ENCODE measurements at places on chromosomes 2 and 18.

DNA sequence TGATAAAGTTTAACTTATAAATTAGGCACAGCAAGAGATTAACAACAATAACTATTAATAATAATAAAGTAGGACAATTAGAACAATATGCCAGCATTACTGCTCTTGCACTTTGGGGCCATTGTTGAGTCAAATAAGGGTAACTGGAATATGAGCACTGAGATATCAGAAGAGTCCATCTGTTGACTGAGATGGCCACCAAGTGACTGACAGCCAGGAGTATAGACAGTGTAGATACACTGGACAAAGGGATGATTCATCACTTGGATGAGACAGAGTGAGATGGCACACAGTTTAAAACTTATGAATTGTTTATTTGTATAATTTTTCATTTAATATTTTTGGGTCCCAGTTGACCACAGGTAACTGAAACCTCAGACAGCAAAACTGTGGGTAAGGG lies 20.0 kb downstream of the NAB1 start:
- no peak for DNase-seq

DNA sequence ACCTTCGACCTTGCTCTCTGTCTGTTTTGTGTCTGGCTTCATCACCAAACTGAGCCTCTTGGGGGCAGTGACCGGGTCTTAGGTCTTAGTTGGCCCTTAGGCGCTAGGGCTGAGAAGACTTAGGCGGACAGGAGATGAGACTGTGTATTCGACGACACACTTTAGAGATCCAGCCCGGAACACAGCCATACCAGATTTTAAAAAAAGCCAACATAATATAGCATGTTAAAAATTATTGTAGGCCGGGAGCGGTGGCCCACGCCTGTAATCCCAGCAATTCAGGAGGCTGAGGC lies 9.5 kb upstream of the PROC start:
- DNase-seq, result no peak

DNA sequence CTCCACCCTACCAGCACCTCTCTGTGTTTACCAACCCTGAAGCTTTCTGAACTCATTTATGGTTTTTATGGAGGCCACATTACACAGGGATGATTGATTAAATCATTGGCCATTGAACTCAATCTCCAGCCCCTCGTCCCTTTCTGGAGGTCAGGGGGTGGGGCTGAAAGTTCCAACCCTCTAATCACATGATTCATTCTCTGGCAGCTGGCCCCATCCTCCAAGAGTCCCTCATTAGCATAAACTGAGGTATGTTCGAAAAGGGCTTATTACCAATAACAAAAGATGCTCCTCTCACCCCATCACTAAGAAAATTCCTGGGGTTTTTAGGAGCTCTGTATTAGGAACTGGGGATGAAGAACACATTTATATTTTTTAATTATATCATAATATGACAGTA lies 92.3 kb downstream of the DIS3L2 start:
- DNase-seq, result no peak

DNA sequence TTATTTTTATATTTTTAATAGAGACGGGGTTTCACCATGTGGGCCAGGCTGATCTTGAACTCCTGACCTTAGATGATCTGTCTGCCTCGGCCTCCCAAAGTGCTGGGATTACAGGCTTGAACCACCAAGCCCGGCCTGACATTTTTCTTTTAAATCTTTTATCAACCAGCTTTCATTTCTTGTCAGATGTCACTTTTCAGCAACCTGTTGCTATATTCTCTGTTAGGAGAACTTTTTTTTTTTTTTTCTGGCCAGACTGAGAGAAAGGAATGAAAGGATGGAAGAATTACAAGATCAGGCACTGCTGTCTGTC lies 146.3 kb downstream of the TGIF1 start:
- DNase-seq, result no peak

- no peak for DNase-seq
These were observed 107.1 kb upstream of the STK17B start for GRCh38 chr2:196278491-196278911.

DNA sequence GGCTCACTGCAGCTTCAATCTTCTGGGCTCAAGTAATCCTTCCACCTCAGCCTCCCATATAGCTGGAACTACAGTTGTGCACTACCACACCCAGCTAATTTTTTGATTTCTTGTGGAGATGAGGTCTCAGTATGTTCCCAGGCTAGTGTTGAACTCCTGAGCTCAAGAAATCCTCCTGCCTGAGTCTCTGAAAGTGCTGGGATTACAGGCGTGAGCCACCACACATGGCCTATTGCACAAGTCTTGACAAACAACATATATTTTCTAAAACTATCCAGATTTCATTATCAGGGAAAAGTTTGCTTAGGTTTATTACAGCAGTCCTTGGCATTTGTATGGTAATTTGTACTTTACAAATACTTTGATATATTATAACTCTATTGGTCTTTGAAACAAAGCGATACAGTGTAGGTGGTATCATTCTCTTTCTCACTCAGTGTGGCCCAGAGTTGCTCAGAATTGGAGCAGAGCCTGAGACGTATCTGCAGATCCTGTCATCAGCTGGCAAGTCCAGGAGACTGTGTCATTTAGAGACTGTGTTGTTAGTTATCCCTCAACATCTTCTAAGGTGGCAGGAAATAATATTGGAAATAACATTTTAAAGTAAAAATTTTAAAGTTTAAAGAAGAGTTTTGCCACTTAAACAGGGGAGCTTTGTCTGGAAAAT lies 41.4 kb downstream of the PDK1 start:
- no peak for DNase-seq

GRCh38 chr2:220931491-220931890 lies 640.6 kb downstream of the EPHA4 start:
- no peak for DNase-seq

- DNase-seq, result no peak
These were observed 22.8 kb upstream of the CCNYL1 start for GRCh38 chr2:207688597-207688996.

DNA sequence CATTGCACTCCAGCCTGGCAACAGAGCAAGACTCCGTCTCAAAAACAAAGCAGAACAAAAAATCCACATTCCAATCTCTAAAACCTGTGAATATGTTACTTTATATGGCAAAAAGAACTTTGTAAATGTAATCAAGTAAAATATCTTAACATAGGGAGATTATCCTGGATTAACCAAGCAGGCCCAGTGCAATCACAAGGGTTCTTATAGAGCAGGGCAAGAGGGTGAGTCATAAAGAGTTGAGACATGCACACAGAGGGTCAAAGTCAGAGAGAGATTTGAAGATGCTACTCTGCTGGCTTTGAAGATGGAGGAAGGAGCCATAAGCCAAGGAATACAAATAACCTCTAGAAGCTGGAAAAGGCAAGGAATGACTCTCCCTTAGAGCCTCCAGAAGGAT lies 60.9 kb upstream of the SLC9A2 start:
- no peak for DNase-seq

- DNase-seq, result no peak
These were observed 41.9 kb upstream of the SETBP1 start for GRCh38 chr18:44638811-44639210.

DNA sequence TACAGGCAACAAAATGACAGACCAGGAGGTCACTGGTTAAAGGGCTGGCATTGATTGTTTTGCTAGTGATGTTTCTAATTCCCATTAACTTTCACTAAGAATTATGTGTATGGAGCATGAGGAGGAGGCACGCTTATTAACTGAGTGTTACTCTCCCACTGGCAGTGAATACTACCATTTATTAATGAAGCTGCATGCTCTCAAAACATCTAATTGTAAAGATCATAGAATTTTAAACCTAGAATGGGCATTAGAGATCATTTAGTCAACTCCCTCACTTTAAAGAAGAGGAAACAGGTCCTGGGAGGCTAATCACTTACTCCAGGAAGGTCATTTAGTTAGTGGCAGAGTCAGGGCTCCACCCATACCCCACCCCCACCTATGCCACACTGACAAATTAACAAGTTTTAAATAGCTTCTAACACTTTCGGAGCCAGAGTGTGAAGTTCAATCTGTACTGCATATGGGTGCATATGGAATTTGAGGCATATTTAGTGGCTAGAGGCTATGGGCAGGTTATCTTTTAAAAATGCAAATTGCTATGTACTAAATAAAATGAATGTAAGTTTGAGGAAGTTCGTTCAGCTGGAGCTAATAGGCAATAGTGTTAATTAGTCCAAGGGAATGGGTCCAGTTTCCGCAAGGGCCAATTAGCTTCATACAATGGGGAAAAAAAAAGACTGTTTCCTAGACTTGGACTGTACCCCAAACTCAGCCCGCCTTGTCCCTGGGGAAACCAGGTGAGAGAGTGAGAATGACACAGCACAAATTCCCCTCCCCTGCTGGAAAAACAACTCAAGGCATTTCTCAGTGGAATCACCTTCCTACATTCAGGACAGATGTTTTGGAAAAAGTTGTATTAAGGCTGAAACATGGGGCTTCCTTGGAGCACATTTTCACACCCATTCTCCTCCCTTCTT lies 178.8 kb downstream of the ICOS start:
- no peak for DNase-seq

DNA sequence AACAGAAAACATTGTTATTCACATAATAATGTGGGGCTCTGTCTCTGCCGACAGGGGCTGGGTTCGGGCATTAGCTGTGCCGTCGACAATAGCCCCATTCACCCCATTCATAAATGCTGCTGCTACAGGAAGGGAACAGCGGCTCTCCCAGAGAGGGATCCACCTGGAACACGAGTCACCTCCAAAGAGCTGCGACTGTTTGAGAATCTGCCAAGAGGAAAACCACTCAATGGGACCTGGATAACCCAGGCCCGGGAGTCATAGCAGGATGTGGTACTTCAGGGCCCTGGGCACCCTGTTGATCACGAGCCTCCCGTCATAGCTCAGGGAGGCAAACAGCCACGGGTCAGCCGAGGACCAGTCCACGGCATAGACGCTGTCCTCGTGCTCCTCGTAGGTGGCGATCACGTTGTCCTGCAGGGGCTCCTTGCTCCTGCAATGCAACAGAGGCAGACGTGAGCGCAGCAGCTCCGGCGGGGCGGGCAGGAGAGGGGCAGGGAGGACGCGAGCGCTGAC lies 188.5 kb downstream of the EIPR1 start:
- DNase-seq, result no peak

DNA sequence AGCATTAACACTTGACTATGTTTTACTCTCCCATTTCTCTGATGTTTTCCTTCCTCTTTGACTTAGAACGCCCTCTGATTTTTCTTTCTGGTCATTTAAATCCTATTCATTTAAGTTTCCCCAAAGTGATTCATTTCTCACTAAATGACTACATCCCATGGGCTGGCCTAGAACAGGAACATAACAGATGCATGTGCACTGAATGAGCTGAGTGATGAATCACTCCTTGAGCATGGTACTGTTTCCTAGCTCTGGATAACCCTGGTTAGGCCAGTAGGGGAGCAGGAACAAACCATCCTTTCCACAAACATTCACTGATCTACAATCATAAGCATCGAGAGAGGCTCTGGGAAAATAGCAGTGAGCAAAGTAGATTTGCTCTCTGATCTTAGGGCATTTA lies 221.9 kb upstream of the SETBP1 start:
- no peak for DNase-seq

DNA sequence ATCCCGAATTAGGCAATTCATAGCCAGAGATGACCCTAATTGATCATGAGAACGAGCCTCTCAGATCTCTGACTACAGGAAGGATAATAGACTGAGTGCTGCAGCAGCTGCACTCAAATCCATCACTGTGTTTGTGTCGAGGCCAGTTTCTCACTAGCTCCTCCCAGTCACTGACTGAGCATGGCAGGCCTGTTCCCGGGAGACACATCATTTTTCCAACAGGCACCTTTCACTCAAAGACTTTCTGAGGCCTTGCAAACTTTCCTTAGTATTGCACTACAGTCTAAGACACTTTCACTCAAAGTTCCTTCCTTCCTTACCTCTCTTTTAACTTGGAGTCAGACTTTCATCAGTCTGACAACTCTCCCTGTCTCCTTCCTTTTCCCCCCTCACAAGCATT lies 13.7 kb downstream of the SOS1 start:
- DNase-seq, result no peak

DNA sequence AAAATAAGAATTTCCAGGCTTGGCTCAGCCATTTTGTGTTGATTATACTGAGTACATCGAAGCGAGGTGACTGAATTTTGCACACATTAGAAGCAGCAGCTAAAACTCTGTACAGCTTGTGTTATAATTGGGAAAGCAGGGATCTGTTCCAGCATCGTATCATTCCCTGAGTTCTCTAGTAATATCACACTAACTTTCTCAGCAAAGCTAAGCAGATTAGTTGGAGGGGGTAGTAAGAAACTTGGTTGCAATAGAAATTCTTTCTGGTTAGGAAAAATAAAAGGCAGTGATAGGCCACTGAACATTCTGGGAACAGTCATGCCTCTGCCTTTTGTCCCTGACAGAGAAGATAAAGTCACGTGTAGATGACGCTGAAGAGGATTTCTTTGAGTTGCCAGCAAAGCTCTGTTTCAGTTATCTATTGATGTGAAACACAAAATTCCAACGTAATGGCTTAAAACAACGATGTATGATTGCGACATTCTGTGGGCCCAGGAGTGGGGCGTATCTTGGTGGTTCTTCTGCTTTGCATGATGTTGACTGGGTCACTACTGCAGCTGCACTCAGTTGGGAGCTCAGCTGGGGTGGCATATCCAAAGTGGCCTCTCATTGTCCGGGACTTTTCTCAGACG lies 202.1 kb upstream of the MEX3C start:
- no peak for DNase-seq

DNA sequence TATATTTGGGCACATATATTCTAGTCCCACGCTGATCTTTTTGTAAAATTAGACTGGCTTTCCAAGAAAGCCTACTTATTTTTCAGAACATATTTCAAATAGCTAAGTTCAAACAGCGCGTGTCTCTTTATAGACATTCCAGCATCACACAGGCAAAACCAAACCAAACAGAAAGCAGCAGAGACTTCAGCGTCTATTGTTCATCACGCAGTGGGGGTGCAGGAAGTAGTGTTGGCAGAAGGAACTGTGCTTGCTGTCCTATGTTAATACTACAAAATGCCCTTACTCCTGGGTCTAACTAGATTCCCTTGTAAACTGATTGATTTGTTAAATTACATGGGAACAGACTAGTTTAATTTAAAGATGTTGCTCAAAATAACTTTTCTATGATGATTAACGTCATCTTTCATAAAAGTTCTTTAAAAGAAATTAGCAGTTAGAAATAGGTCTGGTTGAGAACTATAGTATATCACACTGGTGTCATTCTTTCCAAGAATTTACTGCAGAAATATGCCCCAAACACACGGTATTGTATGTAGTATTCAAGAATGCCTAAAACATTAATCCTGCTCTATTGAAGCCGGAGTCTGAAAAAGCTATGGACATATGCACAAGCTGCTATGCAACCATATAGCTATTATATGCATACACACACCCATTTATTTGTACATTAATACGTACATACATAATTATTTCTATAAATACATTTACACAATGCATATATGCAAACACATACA lies 436.3 kb downstream of the CBLN2 start:
- DNase-seq, result no peak

- no peak for DNase-seq
These were observed 29.0 kb downstream of the HDLBP start for GRCh38 chr2:241286348-241287090.

- DNase-seq, result no peak
These were observed 144.7 kb downstream of the TRIB2 start for GRCh38 chr2:12861344-12861930.

- no peak for DNase-seq
These were observed 1.7 kb upstream of the CNNM4 start for GRCh38 chr2:96758987-96759386.

GRCh38 chr2:19538411-19538963 lies 180.1 kb upstream of the OSR1 start:
- no peak for DNase-seq
